Suppressor macrophage treated with lipopolysaccharide for 1 hour (primary cell): ENCODE measurements at places on chromosomes 2 and 18.

DNA sequence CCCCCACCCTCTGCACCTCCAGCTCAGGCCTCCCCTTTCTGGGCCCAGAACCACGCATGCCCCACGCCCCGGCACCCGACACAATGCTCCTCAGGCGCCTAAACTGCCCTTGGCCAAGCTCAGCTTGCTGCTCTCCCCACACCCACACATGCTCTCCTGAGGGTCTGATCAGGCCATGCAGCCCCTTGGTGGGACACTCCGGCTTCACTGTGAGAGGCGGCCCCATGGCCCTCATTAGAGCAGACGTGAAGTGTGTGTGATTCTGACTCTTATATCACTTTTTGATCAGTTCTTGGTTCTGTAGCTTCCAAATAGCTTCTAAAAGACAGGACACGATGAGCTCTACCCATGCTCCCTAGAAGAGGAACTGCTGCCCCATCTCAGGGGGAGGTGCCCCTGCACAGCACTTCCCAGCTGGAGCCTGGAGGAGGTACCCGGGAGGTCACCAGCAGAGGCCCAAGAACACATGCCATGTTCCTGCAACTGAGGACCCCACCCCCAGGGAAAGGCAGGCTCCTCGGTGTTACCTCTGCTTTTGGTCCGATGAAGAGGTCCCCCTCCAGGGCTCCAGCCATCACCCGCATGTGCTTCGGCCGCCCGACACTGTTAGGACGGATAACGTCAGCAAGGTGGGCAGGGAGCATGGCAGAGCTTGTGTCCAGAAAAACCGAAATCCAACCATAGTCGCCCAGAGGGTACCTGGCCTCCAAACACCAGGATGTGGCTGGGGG, 3.6 kb downstream of the ACTR1B start:
- DNase-seq = peak; percentile 16

GRCh38 chr2:119792907-119793312, 33.2 kb downstream of the PTPN4 start:
- no peak for DNase-seq

GRCh38 chr18:25614168-25614567, 262.2 kb upstream of the ZNF521 start:
- no peak for DNase-seq

DNA sequence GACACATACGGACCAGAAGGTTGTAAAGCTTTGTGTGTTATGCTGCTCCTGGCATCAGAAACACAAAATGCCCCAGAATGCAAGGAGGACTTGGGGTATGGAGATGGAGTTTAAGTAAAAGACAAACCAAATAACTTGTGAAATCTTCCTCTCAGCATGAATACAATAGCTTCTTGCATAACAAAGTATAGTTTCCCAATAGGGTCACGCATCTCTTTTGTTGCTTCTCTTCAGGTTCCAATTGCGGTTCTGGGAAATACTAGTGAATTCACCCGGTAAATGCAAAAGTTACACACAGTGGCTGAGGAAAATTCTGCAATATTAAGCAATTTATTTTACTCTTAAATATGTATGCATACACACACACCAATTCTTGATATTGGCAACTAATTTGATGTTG, 339.2 kb upstream of the EPHA4 start:
- DNase-seq = no peak

DNA sequence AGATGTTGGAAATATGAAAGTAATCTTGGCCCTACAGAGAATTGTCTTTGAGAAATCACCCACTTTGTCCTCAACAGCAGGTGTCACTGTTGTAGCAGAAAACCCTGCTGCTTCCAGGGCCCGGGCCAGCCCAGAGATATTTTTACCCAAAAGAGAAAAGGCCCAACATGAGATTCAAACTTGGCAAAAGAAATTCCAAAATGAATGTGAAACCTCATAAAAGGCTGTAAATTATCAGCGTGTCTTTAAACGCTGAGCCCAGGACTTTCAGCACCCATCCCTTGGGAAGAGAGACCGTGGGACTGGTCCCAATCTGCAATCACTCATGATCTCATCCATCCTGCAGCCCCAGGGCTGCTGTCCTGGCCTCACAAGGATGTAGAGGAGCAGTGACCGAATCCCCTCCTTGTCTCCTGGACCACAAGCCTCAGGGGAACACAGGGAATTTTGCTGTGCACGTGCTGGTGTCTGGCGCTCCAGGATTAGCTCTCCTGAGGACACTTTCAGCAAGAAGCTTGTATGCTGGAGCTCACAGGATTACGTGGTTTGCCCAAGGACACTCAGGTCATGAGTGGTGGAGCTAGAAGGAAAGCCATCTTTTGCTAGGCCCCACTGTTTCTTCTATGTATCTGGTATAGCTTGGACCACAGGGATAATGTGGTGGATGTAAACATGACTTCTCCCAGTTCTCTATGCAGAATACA, 202.1 kb downstream of the RNF144A start:
- peak; percentile 47 for DNase-seq

DNA sequence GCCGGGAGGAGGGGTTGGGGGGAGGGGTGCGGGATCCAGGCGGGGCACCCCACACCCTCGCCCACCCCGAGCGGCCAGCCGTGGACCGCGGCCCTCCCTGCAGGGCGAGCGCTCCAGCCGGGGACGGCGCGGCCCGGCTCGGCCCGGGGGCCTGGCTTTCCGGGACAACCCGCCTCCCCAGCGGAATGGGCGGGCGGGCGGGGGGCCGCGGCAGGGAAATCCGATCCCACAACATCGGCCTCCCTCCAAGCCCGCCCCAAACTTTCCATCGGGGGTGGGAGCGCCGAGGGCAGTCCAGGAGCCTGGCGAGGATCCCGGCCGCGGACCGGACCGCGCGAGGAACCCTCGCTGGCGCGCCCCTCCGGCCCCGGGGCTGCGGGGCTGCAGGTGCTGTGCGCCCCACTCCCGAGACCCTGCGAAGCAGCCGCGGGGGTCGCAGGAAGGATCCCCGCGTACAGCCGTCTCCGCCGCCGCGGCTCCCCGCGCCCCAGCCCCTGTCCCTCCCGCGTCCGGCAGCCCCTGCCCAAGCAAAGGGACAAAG, 529 bp downstream of the SEMA4C start:
- DNase-seq = no peak

DNA sequence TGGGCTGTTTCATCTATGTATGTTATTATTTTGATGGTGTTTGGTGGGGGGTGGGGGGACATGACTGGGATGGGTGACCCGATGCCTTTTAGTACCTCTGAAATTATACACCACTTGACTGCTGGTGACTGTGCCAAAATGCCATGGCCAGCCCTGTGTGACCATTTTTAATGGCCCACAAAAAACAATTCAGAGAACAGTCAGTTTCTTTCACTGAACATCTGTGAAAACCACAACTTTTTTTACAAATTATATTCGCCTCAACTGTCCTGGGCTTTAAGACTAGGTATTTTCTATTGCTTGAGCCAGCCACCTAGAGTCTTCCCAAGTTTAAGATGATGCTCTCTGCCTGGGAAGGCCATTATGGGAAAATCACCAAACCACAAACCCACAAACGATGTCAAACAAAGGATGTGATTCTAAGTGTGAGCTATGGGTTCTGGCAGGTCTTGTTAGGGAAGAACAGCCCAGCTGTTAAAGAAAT, 33.9 kb downstream of the FN1 start:
- no peak for DNase-seq

- no peak for DNase-seq
Measured at GRCh38 chr2:239862613-239863012, 162.5 kb downstream of the NDUFA10 start.

- no peak for DNase-seq
Measured at GRCh38 chr2:98472961-98473746, 28.5 kb downstream of the INPP4A start.

GRCh38 chr2:216863946-216864345, 4.1 kb upstream of the TNP1 start:
- DNase-seq = no peak

DNA sequence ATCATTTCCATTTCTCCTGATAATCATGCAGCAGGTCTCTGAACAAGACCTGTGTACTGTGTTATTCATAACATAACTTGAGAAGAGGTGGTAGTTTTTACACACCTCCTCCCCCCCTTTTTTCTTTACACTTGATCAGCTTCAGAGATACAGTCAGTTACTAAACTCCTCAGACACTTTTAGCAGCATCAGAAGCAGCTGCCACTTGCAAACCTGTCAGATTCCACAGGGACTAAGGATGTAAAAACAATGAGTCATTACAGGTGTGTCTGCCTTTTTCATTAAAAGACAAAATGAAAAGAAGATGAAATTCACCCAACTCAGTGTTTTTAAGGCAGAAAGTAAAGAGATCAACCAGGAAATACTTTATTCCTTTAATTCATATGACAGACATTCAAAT, 254.0 kb downstream of the NRXN1 start:
- DNase-seq = no peak

DNA sequence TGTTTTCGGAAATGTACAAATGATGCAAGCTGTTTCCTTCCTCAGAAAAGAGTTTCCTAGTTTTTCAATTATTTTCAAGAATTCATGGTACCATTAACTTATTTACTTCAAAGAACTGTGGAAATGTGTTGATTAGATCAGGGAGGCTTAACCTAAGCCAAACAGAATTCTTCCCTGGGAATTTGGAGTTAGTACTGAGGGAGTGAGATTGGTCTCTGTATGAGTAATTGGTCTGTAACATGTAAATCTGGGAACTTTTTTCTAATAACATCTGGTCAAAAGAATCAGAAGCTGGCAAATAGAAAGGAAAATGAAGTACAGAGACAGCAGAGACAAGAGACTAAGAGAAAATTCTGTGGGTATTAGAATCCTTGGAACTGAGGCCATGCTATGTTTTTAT, 145.8 kb downstream of the BABAM2 start:
- DNase-seq = peak; percentile 5

GRCh38 chr2:145123606-145124005, 603.7 kb upstream of the ZEB2 start:
- DNase-seq = no peak

DNA sequence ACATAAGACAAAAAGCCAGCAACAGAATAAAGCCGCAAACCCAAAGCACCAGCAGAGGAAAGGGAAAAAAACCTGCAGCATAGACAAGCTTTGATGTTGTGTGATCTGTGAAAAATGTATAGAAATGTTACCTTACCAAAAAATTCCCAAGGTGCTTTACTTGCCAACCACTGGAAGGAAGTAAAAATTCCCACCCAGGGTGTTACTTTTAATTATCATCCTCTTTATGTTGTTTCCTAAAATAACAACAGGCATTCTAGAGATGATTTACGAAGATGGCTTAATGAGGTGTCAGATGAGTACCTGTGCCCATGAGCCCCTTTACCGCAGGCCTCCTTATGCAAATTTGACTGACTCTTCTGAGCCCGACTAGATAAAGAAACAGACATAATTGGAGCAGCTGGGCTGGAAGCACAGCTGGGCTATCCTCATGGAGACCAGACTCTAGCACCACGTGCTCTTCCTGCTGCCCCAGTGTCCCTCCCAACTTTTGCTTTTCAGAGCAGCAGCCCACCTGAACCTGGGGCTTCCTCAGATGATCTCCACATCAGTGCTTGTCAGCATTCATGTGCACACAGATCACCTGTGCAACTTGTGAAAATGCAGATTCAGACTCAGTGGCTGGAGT, 41.5 kb downstream of the SRSF7 start:
- no peak for DNase-seq

DNA sequence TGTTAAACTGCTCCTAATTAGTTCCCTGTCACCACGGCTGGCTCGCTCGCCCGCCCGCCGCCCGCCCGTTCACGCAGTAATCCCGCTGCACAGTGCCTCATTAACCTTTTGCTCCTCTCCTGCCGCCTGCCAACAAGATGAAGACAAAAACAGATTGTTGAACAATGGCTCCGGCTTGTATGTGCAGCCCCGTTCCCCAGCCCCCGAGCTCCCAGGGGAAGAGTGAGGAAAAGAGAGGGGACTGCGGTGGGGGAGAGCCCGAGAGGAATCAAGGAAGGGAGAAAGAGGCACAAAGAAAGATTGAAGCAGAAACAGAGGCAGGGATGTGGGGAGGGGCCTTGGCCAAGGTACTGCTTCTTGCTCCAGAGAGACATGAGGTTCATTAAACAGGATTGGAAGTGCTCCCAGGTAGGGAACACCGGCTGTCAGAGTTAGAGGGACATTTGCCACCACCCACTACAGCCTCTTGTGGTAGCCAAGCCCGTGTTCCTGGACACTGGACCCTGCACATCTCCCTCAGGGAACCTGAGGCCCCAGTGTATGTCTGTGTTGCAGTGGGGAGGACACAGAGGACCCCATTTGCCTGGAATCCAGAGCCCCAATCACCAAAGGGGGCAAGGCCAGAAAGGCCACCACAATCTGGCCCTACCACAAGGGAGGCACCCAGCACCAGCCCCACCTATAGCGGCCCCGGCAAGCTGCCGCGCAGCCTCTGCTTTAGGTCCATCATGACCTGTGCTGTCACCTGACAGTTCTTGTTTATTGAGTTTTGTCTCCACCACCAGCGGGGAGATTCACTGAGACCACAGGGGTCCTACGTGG, 38.1 kb downstream of the EMX1 start:
- no peak for DNase-seq

- no peak for DNase-seq
Measured at GRCh38 chr2:182895169-182895568, 28.7 kb upstream of the FRZB start.

DNA sequence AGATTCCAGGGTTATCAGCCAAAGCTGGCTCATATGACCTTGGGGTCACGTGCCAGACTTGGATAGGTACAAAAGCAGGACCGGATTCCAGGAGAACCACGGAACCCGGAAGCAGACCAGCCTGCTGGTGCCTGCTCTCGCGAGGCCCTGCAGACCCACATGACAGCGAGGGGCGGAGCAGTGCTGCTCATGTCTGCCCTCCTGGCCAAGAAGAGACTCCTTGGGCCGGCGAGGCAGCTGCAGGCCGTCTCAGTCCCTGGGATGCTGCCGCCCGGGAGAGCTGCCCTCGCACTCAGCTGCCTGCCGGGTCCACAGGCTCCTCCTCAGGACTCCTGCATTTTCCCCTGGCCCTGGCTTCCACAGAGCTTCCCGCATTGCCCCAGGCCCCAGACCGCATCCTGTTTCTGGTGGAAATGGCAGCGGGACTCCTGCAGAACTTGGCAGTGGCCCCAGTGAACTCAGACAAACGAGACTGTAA, 739.5 kb downstream of the SOCS6 start:
- DNase-seq = no peak

DNA sequence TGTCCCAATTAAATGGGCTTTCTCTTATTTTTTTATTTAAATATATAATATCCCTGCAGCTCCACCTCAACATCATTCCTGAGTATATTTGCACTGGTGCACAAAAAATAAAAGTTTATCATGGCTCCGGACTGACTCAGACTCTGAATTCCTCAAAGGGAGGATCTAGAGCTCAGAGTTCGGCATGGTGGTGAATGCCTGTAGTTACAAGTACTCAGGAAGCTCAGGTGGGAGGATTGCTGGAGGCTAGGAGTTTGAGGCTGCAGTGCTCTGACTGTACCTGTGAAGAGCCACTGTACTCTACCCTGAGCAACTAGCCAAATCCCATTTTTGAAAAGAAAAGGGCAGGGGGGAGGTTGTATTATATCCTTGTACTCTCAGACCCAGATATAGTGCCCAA, 52.8 kb upstream of the NRXN1 start:
- no peak for DNase-seq

GRCh38 chr2:21270708-21271122, 146.9 kb downstream of the TDRD15 start:
- no peak for DNase-seq

- no peak for DNase-seq
Measured at GRCh38 chr2:176115883-176116813, at the start of gene HOXD10. TSS of gene HOXD10 (plus strand) at chr2:176116778. CDS start at chr2:176116834, 56 bp downstream.
